Dorsolateral prefrontal cortex (tissue), 122 donors: ENCODE measurements at places on chromosomes 3 and 15.
A peak's percentile ranks its signal among the peaks of the same experiment; 100 is the strongest.

- DNase-seq = peak; percentile 85
Measured at GRCh38 chr15:99123713-99124451, 19.0 kb downstream of the SYNM start.

DNA sequence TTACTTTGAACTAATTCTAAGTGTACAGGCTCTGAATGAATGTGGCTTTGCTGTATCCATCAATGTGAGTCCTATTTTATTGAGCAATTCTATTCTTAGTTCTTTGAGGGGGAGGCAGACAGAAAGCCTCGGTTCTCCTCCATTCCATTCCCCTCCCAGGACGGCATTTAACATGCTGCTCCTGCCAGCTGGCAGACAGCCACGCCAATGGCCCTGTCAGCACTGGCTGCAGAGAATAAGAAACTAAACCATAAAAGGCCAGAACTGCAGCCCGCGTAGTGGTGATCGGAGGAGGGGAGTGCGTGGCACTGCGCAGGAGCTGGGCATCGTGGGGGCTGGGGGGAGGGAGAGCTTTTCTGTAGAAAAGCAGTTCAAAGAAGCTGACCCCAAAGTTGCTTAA lies 76.0 kb upstream of the HACD2 start:
- peak; percentile 80 for DNase-seq

DNA sequence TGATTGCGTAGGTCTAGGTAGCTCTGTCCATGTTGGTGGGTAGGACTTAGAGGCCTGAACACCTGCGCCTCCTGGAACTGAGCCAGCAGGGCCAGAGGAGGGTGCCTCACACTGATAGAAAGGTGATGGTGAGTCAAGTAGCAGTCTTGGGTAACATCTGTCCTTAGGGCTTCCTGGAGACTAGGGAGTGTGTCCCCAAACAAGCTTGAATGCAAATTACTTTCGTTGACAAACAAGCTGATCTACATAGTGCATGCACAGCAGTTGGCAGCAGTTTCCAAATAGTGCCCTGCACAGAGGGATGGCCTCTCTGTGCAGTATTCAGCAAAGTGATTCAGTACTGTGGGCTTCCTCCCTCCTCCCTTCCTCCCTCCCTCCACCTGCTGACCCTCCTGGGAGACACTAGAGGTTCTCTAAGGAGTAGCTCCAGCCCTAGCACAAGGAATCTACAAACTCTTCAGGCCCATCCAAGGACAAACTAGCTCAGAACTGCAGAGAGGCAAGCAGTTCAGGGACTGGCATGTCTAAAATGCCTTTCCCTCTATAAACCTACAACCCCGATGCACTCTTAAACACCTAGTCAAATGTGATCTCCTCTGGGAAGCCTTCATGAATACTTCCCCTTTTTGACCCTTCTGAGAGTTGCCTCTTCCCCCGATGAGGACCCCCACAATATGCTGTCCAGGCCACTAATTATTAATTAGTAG lies 61.0 kb downstream of the TLE3 start:
- no peak for DNase-seq

GRCh38 chr3:133532951-133533350 lies 40.5 kb upstream of the CDV3 start:
- no peak for DNase-seq

DNA sequence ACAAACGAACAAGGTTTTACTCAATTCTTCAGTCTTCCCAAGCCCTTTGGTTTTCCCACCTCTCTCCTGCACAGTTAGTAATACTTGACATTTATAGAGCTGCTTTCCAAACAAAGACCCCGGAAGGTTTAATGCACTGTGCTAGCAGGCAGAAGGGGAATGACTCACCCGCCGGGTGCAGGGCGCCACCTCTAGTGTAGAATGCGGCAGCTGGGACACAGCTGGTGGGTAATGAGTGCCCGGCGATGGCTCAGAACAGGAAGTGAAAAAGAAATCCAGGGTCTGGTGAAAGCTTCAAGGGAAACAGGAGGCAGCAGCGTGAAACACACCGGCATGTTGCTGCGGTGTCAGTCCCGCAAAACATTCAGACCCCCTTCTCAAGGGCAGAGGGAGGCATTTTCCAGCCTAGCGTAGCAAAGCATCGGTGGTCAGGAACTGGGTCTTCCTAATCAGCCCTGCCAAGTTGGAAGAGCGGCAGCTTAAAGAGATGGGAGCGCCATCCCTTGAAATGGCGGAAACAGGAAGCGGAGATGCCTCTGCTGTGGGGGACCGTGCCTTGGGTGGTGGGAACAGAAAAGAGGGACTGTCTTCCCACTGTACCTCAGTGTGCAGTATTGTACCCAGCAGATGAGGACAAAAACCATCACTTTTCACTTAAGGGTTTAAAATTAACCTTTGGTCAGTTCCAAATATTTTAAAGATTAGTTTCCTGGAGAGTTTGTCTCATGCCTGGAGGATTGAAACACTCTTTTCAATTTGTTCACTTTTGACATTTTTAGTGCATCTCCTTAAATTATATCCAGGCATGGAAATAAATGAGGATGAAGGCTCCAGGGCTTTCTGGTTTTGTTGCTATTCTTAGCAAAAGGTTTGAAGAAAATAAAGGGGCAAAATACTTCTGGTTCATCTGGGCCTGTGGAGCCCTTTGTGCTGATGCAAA lies 160.7 kb upstream of the MCTP2 start:
- no peak for DNase-seq

GRCh38 chr15:69852482-69852881 lies 245.2 kb downstream of the TLE3 start:
- DNase-seq = no peak

DNA sequence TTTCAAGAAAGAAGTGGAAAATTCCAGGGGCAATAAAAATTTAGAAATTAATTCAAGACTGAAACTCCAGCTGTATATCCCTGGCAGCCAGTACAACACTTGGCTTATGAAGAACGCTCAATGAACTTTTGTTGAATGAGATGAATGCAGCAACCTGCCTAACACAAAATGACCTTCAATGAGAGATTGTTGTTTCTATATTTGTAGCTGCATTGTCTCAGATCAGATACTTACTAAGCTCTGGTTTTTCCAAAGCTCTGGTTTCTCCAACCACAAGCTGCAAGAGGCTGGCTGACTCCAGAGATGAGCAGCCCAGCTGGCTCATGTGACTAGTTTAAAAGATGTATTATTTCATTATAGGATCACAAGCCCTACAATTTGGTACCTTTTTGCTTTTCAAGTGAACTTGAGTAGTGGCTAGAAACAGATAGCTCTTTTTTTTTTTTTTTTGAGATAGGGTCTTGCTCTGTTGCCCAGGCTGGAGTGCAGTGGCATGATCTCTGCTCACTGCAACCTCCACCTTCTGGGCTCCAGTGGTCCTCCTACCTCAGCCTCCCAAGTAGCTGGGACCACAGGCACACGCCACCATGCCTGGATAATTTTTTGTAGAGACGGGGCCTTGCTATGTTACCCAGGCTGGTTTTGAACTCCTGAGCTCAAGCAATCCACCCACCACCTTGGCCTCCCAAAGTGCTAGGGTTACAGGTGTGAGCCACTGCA lies 57.4 kb downstream of the UMPS start:
- DNase-seq = no peak

DNA sequence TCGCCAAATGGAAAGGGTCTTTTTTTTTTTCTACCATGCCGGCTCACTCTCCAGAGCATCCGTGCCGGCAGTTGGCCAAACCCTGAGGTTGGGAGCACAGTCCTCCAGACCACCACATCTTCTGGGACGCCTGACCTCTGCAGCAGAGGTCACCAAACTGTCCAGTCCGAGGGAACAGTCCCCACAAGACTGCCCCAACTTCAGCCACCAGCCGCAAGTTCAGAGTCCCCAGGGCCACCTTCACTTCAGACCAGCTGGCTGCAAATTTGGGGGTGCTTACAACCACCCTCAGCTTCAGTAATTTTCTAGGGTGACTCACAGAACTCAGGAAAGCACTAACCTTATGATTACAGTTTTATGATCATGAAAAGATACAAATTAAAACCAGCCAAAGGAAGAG lies 28.9 kb downstream of the PLA2G4D start:
- DNase-seq = no peak

GRCh38 chr3:113216393-113216792 lies 5.0 kb downstream of the BOC start:
- no peak for DNase-seq

DNA sequence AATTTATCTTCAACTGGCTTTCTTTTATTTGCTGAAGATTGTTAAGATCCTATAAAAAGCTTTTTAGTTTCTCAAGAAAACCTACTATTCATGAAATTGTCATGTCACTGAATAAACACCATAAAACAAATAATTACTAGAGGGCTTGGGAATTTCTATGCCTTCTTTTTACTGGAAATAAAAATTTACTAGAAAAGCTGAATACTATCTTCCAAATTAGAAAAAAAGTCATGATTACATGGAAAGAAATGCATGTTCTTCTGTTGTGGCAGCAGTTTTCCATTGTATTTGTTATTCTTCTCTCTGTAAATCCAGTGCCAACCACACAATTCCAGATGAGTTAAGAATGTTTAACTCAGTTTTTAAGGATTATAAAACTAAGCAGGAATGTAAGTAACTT lies 153.8 kb downstream of the RAP2B start:
- DNase-seq = no peak

DNA sequence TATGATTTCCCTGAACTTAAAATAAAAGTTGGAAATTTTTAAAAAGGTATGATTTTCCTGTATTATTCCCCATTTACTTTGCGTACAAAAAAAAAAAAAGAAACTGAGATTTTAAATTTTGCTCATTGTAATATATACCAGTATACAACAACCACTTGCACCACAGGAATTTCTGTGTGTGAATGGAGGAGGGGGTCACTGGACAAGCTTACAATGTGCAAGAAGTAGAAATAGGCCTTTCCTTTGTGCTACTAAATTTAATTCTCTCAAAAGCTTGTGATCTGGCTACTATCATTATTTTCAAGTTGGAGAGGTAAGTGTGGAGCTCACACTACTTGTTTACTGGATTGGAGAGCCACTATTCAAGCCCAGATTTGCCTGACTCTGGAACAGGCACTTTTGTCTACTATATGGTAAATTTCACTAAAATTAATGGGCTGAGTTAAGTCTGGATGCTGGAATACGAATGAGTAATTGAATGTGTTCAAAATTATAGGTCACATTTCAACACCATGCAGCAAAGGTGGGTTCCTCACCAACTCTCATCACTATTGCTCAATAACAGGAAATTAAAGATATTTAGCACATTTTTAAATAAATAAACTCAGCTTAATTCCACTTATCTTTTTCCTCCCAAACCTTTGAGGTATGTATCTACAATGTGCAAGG lies 148.0 kb upstream of the MBNL1 start:
- DNase-seq = no peak

DNA sequence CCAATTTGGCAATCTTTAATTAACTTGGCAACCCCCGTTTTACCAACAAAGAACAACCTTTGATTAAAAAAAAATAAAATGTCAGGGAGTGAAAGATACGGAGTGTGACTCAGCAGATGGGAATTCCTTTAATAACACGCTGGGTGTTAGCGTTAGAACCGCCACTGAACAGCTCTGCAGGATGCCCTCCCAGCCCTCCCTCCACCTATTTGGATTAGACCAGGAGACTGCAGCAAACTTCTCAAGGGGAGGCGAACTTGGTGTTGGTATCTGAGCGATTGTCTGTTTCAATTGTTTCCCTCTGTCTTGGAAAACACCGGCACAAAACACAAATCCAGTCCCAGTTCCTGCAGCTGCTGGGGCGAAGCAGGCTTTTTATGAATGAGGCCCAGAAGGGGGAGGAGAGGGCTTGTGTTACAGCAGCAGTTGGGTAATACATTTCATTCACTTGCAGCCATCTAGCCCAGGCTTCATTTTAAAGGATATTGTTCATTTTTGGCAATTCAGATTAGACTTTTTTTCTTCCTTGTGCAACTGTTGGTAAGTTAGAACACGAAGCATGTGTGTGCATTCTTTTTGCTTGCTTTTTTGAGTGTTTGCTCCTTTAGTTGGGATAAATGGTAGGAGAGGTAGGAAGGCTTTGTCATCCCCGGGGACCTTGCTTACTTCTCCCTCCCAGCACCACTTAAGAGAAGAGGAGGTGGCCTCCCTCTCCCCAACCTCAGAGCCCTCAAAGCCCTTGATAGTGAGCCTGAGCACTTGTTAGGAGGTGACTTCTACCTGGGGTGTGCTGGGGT lies 152.3 kb downstream of the IGF1R start:
- peak; percentile 68 for DNase-seq

GRCh38 chr3:127628788-127629466 lies at the start of gene PODXL2:
Gene PODXL2, plus strand, starts transcription at chr3:127629185. Its CDS starts 35 bp downstream, at chr3:127629220.
- no peak for DNase-seq

GRCh38 chr15:66777054-66777453 lies 75.0 kb downstream of the SMAD6 start:
- DNase-seq = no peak

- no peak for DNase-seq
Measured at GRCh38 chr3:13349823-13350222, 70.3 kb downstream of the NUP210 start.

DNA sequence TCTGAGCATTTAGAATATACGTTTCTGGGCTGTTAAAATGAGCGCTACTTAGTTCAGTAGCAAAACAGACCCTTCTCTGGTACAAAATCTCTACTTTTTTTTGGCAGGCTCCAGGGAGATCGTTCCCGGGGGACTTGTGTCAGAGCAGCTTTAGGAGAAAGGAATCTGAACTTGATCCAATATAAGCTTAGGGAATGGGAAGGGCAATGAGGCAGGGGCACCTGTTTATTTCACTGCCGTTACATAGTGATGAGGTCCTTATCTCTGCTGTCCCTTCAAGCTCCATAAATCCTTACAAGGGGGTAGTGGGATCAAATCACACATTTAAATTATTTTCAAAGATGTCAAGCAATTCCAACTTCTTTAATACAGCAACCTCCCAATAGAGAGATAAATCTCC lies 128.7 kb upstream of the BNIP2 start:
- DNase-seq = no peak

DNA sequence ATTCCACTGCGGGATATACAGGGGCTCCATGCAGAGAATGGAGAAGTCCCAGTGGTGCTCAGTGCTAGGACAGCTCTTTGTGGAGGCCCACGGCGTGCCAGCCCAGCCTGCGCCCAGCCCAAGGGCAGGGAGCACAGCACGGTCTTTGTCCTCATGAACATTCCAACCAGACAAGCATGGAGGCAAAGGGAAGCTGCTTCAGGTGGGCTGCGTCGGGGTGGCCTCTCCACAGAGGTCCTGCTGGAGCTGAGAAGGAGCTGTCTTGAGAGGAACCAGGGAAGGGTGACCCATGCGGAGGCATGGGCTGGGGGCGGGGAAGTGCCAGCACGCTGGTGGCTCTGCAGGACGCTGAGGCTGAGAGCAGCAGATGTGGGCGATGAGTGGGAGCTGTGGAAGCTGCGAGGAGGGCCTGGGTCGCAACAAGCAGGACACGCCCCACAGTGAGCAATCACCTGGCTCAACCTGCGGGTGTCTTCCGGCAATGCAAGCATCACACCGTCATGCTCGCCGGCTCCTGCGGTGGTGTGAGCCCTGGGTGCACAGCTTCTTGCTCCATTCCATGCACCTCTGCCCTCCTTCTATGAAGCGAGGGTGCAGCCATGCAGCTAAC lies 14.0 kb upstream of the KLF15 start:
- DNase-seq = no peak

GRCh38 chr3:152211655-152212054 lies 57.1 kb upstream of the MBNL1 start:
- no peak for DNase-seq
